ENCODE measurements at places on chromosomes 12 and 14.

GRCh38 chr14:56248442-56248841 is 130.2 kb downstream of the PELI2 start:
- DNase-seq, result no peak

GRCh38 chr12:32651151-32651955 is 27.7 kb upstream of the DNM1L start:
- no peak for DNase-seq

DNA sequence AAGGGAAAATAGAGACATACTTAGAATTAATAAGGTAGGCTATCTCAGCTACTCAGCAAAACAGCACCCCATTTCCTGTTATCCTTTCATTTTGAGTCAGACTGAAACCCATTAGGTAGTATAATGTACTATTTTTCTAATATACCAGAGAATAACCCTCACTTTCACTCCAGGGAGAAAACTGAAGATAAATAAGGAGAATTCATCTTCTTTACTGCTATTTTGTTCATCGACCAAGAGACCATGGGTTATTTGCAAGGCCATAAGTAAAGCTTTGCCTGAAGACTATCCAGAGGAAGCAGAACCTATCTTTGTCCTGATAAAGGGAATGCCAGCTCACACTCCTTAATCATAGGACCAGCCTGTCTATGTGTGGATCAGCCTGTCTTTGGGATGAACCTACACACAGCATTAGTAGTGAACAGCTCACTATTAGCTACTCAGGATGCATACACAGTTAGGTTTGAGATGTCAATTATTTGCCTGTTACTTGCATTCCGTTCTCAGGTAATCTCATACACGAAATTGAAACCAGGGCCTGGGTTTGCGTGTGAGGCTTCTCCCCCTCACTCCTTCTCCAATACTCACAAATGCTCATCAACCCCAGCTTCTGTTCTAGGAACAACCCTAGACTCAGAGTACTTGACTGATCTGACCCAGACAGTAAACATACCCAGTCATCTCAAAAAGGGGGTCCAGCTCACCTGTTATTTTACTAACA is 124.4 kb downstream of the DAD1 start:
- DNase-seq, result no peak

- no peak for DNase-seq
Measured at GRCh38 chr14:56512521-56512920, 67.1 kb upstream of the TMEM260 start.

GRCh38 chr14:31377433-31377832 is 42.9 kb downstream of the HEATR5A start:
- no peak for DNase-seq

GRCh38 chr14:86533834-86534233 is 1003.9 kb downstream of the FLRT2 start:
- DNase-seq, result no peak

- DNase-seq, result no peak
Measured at GRCh38 chr12:108479364-108480070, 35.6 kb upstream of the FICD start.

DNA sequence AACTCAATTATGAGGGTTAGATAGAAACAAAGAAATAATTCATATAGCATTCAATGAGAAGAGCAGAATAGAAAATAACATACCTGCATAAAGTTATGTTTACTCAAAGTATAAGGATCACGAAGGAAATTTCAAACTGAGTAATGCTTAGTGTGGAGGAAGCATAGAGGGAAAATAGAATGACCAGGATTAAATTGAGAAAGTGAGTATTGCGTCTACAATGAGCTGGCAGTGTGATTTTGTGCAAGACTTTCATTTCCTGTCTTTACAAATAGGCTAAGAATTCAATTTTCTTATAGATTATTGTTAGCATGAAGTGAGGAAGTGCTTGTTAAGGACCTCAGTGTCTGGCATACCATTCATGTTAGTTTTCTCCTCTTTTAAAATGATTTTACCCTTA is 12.0 kb downstream of the ADGRD1 start:
- no peak for DNase-seq

- no peak for DNase-seq
Measured at GRCh38 chr12:7959278-7959677, 23.3 kb upstream of the SLC2A3 start.

- no peak for DNase-seq
Measured at GRCh38 chr12:24741216-24741615, 207.7 kb downstream of the BCAT1 start.

DNA sequence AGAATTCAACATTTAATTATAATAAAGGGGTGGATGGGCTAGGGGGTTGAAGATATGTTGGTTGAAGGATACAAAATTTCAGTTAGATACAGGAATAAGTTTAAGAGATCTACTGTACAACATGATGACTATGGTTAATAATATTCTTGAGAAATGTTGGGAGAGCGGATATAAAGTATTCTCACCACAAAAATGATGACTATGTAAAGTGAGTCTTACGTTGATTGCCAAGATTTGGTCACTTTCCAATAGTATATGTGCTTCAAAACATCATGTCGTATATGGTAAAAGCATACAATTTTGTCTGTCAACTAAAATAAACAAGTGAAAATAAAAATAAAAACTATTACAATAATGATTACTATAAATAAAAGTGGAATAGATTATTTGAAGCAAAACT is 802.0 kb downstream of the C12orf50 start:
- DNase-seq, result no peak

DNA sequence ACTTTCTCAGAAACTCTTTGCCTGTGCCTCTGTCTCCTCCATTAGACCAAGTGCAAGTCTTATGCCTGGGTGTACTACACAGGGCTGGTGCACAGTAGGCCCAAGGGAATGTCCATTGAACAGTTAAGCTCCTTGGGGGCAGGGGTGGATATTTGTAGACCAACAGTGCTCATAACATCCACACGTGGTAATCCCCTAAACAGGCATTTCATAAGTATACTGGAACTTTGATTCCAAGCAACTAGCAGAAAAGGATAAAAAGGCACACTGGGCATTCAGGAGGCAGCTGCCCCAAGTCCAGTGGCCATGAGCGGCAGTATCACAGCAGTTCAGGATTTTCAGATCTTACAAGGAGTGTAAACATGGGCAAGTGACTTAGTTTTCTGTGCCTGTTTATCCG is 16.8 kb downstream of the NUAK1 start:
- DNase-seq, result no peak

DNA sequence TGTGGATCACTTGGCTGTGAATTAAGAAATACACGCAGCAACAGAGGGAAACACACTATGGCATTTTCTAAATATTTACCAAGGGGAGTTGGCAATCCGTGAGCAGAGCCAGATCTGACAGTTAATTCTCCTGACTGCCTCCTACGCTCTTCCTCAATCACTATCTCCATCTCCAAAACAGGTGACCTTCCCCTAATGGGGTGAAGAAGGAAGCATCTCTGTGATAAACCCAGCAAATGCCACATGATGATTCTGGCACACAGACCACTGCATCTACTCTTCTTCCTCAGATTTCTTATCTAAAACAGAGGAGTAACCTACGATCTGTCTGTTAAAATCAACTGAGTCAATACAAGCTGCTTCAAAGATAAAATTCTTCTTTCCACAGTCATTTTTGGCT is 4.4 kb downstream of the SPTB start:
- DNase-seq, result no peak

GRCh38 chr14:51566831-51567582 is 84.7 kb upstream of the FRMD6 start:
- no peak for DNase-seq

DNA sequence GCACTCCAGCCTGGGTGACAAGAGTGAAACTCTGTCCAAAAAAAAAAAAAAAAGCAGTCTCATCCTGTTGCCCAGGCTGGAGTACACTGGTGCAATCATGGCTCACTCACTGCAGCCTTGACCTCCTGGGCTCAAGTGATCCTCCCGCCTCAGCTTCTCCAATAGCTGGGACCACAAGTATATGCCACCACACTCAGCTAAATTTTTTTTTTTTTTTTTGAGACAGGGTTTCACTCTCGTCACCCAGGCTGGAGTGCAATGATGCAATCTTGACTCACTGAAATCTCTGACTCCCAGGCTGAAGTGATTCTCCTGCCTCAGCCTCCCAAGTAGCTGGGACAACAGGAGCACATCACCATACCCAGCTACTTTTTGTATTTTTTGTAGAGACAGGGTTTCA is 5.2 kb upstream of the CNPY2 start:
- DNase-seq, result no peak

DNA sequence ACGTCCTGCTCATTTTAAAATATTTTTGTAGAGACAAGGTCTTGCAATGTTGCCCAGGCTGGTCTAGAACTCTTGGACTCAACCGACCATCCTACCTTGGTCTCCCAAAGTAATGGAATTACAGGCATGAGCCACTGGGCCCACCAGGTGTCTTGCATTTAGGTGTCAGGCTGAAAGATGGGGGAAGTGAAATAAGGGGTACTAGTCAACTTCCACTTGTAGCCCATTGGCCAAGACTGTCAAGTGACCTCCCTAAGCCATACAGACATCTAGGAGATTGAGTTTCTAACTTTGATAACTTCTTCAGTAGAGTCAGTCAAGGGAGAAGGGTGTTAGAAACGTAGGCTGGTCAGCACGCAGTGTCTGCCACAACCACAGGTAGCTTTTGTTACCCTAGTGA is 32.0 kb downstream of the ARF6 start:
- DNase-seq, result no peak

- no peak for DNase-seq
Measured at GRCh38 chr12:63305901-63306875, 155.2 kb upstream of the AVPR1A start.

DNA sequence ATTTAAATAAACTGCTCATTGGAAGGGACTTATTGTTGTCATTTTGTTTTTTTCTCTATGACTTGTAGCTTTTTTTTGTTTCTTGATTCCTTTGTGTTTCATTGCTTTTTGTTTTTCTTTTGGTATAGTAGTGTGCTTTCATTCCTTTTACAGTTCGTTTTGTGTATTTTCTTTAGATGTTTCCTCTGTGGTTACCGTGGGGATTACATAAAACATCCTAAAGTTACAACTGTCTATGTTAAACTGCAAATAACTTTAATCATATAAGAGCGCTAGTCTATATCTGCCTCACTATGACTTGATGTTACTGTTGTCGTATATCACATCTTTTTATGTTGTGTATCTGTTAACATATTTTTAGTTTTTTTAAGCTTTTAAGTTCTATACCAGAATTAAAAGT is 86.9 kb downstream of the ATF7IP start:
- no peak for DNase-seq

DNA sequence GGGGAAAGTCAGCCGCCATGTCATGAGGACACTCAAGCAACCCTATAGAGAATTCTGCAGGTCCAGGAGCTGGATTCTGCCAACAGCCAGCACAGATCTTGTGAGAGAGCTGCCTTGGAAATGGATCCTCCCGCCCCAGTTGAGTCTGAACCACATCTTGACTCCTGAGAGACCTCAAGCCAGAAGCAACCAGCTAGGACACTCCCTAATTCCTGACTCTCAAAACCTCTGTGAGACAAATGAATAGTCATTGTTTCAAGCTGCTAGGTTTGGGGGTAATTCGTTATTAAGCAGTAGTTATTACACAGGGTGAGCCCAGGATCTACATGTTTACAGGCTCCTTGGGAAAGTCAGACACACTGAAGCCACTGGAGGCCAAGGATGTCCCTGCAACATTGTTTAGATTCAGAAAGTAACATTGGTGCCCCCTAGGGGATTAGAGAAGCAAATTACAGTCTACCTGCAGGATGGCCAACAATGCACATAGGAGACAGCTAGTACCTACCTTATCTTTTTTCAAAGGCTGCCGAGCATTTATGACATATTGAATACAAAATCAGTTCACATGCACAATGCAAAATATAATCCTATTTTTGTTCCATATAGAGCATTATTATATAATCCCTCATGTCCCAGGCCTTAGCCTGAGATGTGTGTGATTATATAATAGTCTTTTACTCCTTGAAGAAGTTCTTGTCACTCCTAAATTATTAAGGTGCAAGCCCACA is 57.9 kb upstream of the FICD start:
- no peak for DNase-seq

DNA sequence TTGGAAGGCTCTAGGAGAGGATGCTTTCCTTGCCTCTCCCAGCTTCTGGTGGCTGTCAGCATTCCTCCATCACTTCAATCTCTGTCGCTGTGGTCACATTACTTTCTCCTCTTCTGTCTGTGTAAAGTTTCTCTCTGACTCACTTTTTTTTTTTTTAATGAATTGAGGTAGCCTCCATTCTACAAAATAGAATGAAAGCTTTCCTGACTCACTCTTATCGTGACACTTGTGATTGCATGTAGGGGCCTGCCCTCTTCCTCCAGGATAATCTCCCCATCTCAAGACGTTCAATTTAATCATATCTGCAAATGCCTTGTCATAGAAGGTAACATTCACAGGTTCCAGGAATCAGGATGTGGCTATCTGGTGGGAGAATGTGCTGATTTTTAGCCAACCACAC is 153.5 kb upstream of the HMGA2 start:
- no peak for DNase-seq

- DNase-seq, result peak; percentile 44
Measured at GRCh38 chr12:1797011-1797901, 23.1 kb upstream of the LRTM2 start.

- DNase-seq, result no peak
Measured at GRCh38 chr14:36791402-36791801, 129.7 kb downstream of the PAX9 start.

- no peak for DNase-seq
Measured at GRCh38 chr12:110760204-110760609, 17.5 kb upstream of the PPP1CC start.

DNA sequence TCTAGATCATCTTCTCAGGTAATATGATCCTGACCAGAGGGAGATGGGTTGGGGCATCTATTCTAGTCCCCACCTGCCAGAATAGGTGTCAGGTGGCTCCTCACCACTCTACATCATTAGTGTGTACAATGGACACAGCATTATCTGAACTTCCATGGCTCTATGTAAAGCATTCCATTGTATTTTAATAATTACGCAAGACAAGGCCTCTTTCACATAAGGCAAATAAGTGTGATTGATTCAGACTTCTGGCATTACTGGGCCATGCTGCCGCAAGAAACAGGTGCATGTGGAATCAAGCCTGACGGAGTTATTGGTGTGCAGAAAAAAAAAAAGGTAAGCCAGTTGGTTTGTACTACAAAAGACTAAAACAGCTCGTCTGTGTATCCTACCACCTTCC is 3.1 kb upstream of the DDHD1 start:
- DNase-seq, result no peak

- no peak for DNase-seq
Measured at GRCh38 chr12:122990561-122990960, 10.1 kb downstream of the ARL6IP4 start.

GRCh38 chr14:105487986-105488777 is 1.5 kb downstream of the CRIP1 start:
- no peak for DNase-seq

- no peak for DNase-seq
Measured at GRCh38 chr14:24260026-24260779, 2.8 kb downstream of the TGM1 start.

- no peak for DNase-seq
Measured at GRCh38 chr14:103101963-103102688, 7.6 kb downstream of the EXOC3L4 start.
